Spinal cord (tissue), 10 donors: ENCODE measurements at places on chromosomes 13 and 19. TPM values are rescaled to one million over a fixed set of nuclear protein-coding genes. Genes with fewer than 3 reads are reported as not detected.

- DNase-seq, result no peak
Measured at GRCh38 chr13:42984026-42984425, 8.0 kb downstream of the EPSTI1 start.

DNA sequence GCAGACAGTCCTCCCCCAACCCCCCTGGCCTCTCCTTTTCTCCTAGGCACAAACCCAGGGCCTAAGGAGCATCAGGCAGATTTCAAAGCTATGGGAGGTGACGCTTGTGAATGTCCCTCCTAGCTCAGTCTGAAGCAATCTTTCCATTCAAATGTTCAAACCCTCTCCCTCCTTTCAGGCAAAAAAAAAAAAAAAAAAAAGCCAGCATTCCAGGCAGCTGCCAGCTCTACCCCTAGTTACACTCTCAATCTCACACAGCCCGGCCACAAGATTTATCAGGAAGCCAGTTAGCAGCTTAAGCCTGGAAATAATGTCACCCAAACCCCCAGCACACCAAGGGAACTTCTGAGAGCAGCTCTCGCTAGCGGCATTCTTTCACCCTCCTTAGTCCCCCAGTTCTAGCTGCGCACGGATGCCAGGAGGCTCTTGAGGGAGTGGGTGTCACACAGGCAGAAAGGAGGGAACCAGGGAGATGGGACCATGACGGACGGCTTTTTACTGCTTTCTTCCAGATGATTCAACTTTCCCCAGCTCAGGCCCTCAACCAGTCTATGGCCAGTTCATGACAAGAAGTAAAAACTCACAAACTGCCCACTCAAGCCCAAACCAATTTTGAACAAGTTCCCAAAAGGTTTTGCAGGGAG, 6.3 kb downstream of the SH3GL1 start:
- no peak for DNase-seq

DNA sequence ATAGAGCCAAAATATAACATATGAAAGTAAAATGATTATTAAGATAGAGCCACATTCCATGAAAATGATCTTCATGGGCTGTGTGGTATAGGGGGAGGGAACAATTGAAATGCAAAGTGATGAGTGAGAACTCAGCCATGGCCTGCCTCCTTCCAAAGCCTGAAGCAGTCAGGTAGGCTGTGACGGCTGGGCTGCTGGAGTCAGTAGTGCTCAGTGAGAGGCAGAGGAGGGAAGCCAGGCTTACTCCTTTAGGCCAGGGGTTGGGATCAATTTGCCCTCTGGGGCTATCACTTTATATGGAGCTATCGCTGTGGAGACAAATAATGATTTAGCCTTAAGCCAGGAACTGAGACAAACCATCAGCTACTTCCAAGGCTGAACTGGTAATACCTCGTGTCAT, 654.9 kb downstream of the FGF9 start:
- DNase-seq, result no peak

- peak; percentile 11 for DNase-seq
Measured at GRCh38 chr13:42364613-42365000, 92.7 kb downstream of the AKAP11 start.

GRCh38 chr13:58855283-58855682, 1223.7 kb downstream of the PCDH17 start:
- DNase-seq, result no peak

GRCh38 chr19:2949939-2950285, 5.1 kb upstream of the ZNF77 start:
- no peak for DNase-seq

DNA sequence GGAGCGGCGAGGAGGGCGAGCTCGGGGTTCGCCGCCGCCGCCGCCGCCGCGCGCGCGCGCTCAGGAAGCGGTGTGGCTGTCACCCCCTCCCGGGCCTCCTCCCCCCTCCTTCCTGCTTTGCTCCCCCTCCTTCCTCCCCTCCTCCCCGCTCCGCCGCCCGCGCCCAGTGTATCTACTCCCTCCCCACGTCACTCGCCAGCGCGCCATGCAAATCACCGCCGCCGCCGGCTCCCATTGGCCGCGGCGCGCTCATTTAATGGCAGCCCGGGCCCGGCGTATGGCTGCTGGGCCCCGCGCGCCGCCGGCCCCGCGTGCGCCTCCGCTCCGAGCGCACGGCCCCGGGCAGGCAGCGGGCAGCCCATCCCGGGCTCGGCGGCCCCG, 335 bp upstream of the SOX1 start:
- DNase-seq, result no peak

- no peak for DNase-seq
Measured at GRCh38 chr19:48740164-48740972, at the start of gene RASIP1. Gene RASIP1 (minus strand): TSS chr19:48740610. CDS start chr19:48740282, 328 bp downstream.

GRCh38 chr19:31255174-31255799, 93.9 kb downstream of the TSHZ3 start:
- DNase-seq, result no peak

GRCh38 chr13:95553581-95554385, 1.3 kb downstream of the CLDN10 start:
- no peak for DNase-seq

DNA sequence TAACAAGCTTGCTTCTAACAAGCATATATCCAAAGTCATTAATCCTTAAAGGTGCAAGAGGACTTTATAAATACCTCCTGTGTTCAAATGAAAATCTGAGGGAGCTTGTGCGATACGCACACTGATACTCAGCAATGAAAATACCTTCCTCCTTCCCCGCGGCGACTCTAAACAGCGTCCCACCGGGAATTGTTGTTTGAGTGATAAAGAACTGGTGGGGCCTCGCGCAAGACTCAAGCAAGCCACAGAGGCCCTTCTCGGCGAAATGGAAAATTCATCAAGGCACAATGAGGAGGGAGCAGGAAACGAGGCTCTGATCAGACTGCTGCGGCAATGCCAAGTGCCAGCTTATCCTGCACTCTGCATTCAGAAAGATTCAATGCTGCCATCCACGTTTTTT, 126.7 kb downstream of the ABCC4 start:
- no peak for DNase-seq

- no peak for DNase-seq
Measured at GRCh38 chr13:24032674-24033073, 127.8 kb upstream of the SPATA13 start.

DNA sequence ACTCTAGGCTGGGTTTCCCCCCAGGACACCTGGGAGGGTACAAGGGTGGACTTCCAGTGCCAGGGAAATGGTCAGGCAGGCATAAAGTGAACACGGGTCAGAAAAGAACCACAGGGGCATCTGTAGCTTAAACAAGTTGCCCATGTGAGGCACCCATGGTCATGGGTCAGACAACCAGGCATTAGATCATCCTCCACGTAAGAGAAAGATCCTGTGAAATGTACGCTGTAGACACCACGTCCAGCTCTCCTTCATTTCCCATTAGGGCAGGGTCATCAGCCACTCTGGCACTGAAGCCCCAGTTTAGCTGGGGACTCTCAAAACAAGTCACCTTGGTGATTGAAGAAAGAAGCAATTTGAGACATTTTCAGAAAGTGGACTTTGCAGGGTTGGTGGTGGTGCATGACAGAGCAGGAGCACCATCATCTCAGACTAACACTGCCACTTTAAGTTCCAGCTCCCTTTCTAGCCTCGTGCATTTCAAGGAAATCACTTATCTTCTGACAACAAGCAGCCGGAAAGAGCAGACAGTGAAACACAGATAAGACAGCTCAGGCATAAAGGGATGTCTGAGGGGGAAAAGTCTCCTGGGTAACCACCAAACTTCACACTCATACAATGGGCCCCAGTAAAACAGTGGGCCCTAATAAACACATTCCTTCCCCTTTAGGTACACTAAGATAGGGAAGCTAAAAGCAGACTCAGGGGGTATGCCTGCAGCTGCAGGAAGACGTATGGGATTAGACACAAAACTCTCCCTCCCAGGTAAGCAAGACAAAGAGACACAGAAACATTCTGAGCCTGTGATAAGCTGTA, 16.1 kb upstream of the SIGLEC6 start:
- DNase-seq, result no peak

DNA sequence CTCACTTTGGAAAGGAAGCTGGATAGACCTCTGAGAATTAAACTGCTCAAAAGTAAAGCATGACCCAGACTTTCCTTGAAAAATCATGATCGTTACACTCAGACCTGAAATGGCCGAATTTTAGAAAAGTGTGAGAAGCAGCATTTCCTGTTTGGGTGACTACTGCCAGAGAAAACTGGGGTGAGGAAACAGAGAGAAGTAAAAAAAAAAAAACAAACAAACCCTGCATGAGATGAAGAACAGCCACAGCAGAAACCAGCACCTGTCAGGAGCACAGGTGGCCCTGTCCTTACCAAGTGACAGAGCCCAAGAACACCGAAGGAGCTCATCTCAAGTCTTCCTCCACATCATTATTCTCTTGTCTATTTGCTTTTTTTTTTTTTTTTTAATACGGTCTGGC, 12.0 kb upstream of the ADPRHL1 start:
- DNase-seq, result no peak

DNA sequence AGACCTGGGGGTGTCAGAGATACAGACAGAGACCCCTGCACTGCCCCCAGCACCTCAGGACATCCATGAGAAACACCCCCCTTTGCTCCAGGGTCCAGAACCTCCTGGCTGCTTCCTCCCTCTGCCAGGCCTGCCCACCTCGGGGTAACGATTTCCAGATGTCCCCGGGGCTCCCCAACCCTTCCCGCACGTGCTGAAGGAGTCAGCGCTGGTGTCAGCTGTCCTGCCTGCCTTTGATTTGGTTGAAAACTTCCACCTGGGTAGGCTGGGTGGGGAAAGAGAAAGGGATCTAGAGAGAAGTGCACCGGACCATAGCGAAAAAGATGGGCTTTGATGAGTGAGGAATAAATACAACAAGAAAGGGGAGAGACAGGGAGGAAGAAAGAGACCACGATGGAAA, 1.5 kb upstream of the CGB7 start:
- no peak for DNase-seq

DNA sequence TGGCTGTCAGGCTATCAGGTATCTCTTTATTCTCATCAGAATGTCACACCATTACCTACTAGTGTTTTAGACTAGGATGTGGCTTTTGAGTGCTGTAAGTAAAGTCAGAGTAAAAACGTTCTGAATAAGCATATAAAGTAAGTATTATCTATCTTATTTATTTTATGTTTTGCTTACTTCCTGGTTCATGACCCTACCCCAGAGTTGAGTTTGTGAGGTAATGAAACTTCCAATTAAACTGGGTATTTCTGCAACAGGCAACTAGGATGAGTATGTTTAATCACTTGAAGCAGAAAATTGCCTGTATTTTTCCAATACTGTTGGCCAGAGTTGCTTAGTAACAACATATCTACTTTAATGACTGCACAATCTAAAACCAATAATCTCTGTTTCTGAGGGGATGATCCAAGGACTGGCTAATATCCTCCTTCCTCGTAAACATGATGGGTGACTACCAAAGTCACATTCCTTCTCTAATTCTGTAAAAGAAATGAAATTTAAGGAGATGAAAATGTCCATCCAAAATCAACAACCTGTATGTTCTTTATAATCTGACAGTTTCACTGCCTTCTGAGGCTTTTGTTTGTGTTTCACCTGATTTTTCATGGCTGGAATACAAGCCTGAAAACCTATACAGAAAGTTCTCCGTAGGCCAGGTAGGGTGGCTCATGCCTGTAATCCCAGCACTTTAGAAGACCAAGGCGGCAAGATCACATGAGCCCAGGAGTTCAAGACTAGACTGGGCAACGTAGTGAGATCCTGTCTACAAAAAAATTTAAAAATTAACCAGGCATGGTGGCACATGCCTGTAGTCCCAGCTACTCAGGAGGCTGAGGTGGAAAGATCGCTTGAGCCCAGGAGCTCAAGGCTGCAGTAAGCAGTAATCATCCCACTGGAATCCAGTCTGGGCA, 83.1 kb downstream of the ABCC4 start:
- no peak for DNase-seq

DNA sequence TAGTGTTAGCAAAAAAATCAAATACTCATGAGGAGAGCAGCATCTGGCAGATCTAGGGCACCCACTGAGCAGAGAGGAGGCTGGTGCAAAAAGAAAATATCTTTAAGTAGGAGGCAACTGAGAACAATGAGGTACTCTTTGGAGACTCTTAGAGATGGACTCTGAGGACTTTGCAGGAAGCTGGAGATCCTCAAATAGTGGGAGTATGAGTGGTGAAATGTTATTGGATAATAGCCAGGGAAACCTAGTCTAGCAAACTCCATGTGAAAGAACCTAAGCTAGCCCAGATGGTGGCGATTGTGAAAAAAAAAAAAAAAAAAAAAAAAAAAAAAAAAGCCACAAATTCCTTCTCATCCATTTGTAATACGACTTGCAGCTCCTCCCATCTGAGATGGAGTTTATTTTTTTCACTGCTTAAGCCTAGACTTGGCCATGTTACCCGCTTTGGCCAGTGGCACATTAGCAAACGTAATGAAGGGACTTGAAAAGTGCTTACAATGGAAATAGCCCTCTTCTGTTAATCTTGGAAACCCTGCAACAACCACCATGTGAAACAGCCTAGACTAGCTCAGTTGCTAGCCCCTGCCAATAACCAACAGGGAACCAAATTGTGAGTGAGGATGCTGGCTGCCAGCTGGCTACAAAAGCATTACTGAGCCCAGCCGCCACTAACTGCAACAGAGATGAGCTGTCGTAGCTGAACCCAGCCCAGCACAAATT, 476.2 kb downstream of the KLF12 start:
- peak; percentile 76 for DNase-seq

- peak; percentile 76 for DNase-seq
Measured at GRCh38 chr13:85828094-85828684, 29.0 kb upstream of the SLITRK6 start.

DNA sequence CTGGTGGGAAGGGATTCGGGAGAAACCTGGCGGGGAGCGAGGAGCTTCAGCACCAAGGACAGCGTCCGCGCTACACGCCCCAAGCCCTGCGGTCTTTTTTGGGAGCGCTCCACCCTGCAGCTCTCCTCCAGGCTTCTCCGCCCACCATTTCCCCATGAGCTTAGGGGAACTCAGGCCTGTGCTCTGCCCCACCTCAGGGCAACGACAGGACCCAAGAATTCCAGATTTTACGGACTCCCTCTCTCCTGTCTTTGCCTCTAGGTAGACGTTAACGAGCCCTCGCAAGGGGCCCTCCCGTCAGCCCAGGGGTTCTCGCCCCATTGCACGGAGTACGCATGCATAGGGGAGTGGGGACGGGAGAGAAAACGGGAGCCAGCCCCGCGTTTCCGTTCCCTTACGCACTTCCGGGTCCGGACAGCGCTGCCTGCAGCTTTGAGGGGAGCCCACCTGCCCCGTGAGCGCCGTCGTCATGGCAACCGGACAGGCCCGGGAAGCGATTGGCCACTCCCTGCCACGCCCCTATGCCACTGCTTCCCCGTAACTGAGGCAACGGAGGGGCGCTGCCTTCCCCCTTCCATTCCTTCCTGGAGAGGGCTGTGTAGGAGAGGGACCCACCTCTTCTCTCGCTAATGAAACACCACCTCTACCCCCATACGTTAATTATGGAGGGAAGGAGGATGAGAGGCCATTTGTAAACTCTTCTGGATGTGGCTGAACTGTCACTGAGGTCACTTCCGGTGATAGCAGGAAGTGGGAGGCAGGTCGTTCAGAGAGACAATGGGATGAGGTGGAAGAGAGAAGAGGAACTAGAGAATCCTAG, 20.8 kb downstream of the NOVA2 start:
- peak; percentile 67 for DNase-seq

Gene ACER1
- total RNA-seq, result 0.11 TPM

Gene PRSS57
- total RNA-seq, result 1.1 TPM

Gene CGB8
- 0.72 TPM for total RNA-seq

Gene TUBB4A
- total RNA-seq, result 121 TPM

Gene RETN
- total RNA-seq, result 1.8 TPM

Gene GIPR
- 0.30 TPM for total RNA-seq

Gene TEKTIP1
- 2.1 TPM for total RNA-seq

Gene LSR
- 2.0 TPM for total RNA-seq

Gene CACNA1A
- total RNA-seq, result 39.8 TPM

Gene LSM7
- 48.2 TPM for total RNA-seq

Gene RYR1
- 6.9 TPM for total RNA-seq

Gene ZNF177
- 11.5 TPM for total RNA-seq

Gene KCTD4
- 2.1 TPM for total RNA-seq

Gene CYP4F2
- 0.17 TPM for total RNA-seq

Gene UNC13A
- total RNA-seq, result 11.2 TPM

Gene KLHL1
- 21.0 TPM for total RNA-seq

Gene ZNF524
- 9.6 TPM for total RNA-seq
